Hematopoietic multipotent progenitor cell treated with erythropoietin and hydrocortisone succinate and interleukin-3 and kit ligand, for 15 days (in vitro differentiated cells): ENCODE measurements at places on chromosomes 16 and 17.
A peak's percentile ranks its signal among the peaks of the same experiment; 100 is the strongest.

DNA sequence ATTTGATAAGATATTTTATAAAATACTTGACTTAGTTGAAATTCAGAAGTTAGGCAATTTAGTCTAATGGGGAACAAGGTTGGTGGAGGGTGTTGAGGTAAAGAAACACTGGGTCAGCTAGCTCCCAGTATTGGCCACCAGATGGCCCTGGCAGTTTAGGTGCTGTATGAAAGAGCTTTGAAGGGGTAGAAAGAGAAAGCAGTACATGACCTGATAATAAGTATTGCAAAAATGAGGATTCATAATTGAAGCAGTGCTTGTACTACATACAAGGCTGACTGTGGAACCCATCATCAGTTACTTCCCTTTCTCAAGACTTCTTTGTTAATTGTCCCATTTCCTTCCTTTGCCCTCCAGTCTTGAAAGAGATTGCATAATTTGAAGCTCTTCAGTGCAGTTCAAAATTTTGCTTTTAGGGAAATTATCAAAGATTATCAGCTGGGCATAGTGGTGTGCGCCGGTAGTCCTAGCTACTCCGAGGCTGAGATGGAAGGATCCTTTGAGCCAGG is 29.4 kb downstream of the TANC2 start:
- peak; percentile 34 for DNase-seq

DNA sequence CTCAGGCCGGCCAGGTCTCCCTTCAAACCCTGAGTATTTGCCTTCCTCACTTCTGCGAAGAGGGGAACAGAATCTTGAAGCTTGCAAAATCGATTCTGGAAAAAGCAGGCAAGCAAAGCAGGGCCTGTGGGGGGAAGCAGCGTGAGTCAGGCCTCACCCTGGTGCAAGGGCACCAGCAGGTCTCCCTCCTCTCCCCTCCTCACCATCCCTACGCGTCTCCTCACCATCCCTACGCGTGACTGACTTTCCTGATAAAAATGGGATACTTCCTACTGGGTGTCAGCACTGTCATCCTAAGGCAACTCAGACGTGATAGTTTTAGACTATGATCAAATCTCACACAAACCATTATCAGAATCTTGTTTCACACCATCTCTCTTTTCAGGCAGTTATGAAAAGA is 12.1 kb downstream of the CMTM3 start:
- DNase-seq = no peak

GRCh38 chr16:66103211-66103610 is 263.3 kb upstream of the CDH5 start:
- DNase-seq = no peak

GRCh38 chr17:51610155-51610554 is 349.8 kb downstream of the UTP18 start:
- no peak for DNase-seq

- no peak for DNase-seq
Measured at GRCh38 chr16:70652322-70652721, 6.0 kb downstream of the IL34 start.

GRCh38 chr16:67016681-67017420 is 12.1 kb upstream of the CBFB start:
- no peak for DNase-seq

DNA sequence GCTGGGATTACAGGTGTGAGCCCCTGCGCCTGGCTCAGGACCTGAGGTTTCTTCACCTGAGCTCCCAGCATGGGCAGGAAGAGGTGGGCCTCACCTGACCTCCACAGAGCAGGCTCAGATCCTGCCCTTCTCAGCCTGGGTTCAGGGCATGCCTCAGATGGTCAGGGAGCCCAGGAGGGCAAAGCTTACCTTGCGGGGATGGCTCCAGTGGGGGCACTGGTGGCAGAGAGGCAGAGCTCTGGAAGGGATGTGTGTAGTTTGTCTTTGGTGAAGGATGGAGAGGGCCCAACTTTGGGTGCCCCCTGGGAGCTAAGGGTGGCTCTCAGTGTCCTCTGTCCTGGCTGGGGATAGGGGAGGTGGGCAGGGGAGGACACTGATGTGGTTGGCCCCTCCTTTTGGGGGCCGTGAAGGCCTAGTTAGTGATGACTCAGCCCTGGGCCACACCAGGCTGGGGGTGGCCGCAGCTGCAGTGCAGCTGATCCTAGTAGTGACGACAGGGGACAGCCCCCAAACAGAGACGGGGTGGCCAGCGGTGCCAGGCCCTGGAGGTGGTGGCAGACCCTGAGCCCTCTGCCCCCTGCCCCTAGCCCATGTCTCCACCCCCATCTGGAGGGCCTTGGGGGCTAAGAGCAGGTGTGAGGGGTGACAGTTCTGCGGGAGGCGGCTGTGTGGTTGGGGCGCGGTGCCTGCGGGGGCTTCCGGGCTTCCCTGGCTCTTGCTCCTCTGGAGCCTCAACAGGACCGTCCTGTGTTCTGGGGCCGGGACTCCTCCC is 5.8 kb downstream of the NHERF2 start:
- DNase-seq = no peak

- DNase-seq = no peak
Measured at GRCh38 chr16:92431-93339, 14.7 kb downstream of the MPG start.

DNA sequence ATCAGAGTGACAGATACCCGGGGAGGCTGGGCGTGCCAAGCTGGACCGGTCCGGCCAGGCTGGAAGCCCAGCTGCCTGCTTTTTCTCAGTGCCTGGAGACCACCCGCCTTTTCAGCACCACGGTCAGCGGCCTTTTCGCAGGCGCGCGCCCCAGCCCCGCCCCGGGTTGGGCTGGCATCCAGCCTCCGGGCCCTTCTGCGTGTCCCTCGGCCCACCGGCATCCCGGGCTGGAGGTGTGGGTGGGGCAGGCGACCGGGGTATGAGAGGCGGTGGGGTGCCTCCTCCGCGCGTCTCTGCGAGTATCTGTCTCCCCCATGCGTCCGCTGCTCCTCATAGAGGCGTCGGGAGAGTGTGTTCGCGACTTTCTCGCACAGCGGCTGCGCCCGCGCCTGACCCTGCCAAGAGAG is 102.5 kb downstream of the MRM1 start:
- DNase-seq = peak; percentile 53

DNA sequence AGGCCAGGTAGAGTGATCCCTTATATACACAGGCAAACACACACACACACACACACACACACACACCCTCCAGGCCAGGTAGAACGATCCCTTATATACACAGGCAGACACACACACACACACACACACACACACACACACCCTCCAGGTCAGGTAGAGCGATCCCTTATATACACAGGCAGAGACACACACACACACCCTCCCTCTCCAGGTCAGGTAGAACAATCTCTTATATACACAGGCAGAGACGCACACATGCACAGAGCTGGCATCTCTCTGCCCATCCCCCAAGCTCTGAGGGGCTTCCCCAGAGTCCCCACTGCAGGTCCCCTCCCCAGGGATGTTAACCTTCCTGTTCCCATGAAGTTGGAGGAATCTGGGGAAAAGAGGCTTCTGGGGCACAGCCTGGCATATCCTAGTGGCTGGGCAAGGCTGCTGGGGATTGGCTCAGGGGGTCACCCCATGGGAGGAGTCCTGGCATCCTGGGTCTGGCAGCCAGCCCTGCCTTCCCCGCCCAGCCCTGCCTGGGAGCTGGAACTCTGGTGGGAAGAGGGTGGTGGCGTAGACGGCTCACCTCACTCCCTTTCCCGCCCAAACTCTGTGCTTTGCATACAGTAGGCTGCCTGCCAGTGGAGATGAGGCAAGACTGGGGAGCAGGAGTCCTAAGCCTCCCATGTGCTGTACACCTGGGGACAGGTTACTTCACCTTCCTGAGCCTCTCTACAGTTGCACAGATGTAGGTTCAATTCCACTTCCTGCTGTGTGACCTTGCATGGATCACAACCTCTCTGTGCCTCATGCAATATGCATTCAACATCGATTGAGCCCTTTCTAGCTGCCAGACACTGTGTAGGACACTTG is 41.8 kb downstream of the TEKT5 start:
- no peak for DNase-seq

GRCh38 chr17:56434610-56435009 is 158.9 kb upstream of the NOG start:
- no peak for DNase-seq

GRCh38 chr16:31477220-31478216 is 5.4 kb upstream of the SLC5A2 start:
- peak; percentile 45 for DNase-seq

- DNase-seq = no peak
Measured at GRCh38 chr16:14070555-14070876, 603 bp upstream of the MRTFB start.

- no peak for DNase-seq
Measured at GRCh38 chr17:80429356-80430275, 14.6 kb downstream of the ENDOV start.

DNA sequence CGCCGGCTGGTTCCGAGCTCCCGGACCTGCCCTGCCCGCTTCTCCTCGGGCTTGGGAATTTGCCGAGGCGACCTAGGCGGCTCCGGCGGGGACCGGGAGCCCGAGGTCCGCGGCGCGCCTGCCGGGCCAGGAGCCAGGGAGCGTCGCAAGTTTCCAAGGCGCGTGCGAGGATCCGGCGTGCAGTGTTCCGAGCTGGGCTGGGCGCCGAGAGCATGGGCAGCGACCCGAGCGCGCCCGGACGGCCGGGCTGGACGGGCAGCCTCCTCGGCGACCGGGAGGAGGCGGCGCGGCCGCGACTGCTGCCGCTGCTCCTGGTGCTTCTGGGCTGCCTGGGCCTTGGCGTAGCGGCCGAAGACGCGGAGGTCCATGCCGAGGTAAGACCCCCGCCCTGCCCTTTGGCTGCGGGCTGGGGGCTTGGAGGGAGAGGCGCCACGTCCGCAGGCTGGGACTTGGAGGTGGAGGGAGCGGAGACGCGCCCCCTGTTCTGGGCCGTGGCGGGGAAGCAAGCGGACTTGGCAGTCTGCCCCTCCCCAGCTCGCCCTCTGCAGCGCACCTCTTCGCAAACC is 668 bp downstream of the MMP15 start:
- DNase-seq = no peak

- no peak for DNase-seq
Measured at GRCh38 chr16:54053891-54054820, 232.4 kb downstream of the IRX3 start.

DNA sequence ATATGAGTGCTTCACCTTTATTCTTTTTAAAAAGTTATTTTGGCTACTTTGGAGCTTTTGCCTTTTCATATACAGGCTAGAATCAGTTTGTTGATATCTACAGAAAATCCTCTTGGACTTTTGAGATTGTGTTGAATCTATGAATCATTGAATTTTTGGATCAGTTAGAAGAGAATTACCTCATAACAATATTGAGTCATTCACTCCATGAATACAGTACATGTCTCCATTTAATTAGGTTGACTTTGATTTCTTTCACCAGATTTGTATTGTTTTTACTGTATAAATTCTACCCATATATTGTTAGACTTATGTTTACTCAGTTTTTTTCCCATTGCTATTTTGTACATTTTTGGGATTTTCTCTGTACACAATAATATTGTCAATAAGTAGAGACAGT is 54.4 kb downstream of the TAOK1 start:
- DNase-seq = no peak

GRCh38 chr17:27873746-27874145 is 19.4 kb downstream of the LYRM9 start:
- no peak for DNase-seq

GRCh38 chr17:56939869-56940484 is 20.9 kb downstream of the COIL start:
- DNase-seq = peak; percentile 79

DNA sequence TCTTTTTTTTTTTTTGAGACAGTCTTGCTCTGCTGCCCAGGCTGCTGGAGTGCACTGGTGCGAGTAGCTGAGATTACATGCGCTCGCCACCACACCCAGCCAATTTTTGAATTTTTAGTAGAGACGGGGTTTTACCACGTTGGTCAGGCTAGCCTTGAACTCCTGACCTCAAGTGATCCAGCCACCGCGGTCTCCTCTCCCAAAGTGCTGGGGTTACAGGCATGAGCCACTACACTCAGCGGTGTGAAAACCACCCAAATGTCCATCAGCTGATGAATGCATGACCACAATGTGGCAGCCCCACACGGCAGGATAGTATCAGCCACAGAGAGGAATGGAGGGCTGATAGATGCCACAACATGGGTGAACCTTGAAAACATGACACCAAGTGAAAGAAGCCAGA is 2.1 kb downstream of the P2RX5 start:
- DNase-seq = no peak

DNA sequence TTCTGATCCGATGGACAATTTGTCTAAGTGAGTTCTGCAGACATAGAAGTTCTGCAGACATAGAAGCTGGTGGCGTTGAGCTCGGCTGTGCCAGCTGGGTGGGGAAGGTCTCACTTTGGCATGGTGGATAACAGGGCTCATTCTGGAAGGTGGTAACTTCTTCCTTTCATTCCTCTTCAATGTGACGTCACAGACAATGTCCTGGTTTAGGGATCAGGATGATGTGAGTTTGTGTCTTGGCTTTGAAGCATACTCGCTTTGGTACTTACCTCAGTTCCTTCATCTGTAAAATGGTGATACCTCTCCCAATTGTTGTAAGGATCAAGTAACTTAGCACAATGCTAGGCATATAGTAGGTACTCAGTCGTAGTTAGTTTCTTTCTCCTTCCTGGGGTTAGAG is 408.8 kb upstream of the ASIC2 start:
- no peak for DNase-seq

DNA sequence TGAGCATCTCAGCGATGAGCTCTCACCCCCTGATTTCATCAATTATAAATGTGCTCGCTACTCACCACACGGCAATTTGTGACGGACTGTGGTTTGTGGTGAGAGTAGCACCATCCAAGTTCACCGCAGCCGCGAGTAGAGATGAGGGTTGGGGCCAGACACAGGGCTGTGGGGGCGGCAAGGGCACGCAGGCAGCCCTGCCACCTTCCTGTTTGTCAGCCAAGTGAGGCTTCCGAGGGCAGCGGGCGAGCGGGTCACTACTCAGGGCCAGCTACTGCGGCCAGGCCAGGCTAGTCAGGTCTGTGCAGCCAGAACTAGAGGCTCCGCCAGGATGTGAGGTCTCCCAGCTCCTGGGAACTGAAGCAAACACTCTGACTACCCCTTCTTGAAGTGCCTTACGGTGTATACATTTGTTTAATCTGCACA is 39.6 kb upstream of the MEOX1 start:
- no peak for DNase-seq

GRCh38 chr16:23608194-23608593 is 12.1 kb upstream of the NDUFAB1 start:
- no peak for DNase-seq

DNA sequence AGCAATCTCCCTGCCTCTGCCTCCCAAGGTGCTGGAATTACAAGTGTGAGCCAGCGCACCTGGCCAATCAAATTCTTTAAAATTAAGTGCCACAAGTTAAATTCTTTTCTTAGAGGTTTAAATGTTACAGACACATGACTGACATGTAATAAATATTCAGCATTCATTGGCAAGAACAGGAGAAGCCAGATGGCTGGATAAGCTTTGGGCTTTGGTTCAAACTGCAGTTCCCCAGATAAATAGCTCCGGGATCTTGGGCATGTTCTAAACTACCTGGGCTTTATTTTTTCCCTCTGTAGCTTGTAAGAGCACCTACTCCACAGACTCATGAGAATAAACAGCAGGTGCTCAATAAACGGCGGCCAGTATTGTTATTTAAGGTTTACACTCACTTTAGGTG is 34.1 kb downstream of the ABAT start:
- no peak for DNase-seq

GRCh38 chr17:82103553-82104451 is 5.8 kb upstream of the FASN start:
- DNase-seq = no peak
